ENCODE measurements at places on chromosomes 13 and 19.

- DNase-seq: no peak
These were observed 1551.3 kb upstream of the MIR17HG start for GRCh38 chr13:89796196-89796595.

DNA sequence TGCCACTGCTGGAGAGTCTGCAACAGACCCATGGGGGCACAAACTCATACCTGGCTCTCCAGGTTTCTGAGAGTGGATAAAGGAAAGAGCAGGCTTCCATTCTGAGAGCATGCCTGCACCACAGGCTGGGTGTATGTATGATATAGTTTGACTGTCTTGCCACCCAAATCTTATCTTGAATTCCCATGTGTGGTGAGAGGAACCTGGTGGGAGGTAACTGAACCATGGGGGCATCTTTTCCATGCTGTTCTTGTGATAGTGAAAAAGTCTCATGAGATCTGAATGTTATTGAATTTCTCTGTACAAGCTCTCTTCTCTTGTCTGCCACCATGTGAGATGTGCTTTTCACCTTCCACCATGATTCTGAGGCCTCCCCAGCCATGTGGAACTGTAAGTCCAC is 50.2 kb downstream of the ERICH6B start:
- DNase-seq: no peak

GRCh38 chr13:95222733-95223018 is 78.6 kb downstream of the ABCC4 start:
- no peak for DNase-seq

GRCh38 chr13:23558675-23559536 is 11.3 kb upstream of the TNFRSF19 start:
- no peak for DNase-seq

GRCh38 chr13:25232937-25233515 is 54.3 kb downstream of the MTMR6 start:
- DNase-seq: no peak

GRCh38 chr13:73991884-73992283 is 142.3 kb downstream of the KLF12 start:
- DNase-seq: no peak

- DNase-seq: no peak
These were observed 17.8 kb downstream of the NFILZ start for GRCh38 chr19:8648240-8648639.

Measured in activated CD4-positive, alpha-beta T cell treated with anti-CD3 and anti-CD28 coated beads for 24 hours (primary cell).